ENCODE measurements at places on chromosomes 1 and 21.
A peak's percentile ranks its signal among the peaks of the same experiment; 100 is the strongest.

DNA sequence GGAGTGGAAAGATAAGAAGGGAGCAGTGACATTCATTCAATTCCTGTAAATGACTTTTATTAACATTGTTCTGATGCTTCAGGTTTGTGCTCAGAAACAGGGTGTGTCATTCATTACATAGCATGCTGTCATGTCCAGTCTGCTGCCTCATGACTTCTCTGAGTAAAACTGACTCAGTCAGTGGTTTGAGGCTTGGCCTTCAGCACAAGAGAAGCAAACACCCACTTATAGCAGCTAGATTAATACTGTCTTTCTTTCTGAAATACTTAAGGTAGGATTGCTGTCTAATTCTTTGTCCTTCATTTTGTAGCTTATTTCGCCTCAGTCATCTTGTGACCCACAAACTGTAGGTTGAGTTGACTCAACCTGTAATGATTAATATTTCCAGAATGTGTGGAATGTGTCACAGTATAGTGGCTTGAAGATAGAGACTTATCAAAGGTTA, 32.9 kb downstream of the RASAL2 start:
- DNase-seq = peak; percentile 85

DNA sequence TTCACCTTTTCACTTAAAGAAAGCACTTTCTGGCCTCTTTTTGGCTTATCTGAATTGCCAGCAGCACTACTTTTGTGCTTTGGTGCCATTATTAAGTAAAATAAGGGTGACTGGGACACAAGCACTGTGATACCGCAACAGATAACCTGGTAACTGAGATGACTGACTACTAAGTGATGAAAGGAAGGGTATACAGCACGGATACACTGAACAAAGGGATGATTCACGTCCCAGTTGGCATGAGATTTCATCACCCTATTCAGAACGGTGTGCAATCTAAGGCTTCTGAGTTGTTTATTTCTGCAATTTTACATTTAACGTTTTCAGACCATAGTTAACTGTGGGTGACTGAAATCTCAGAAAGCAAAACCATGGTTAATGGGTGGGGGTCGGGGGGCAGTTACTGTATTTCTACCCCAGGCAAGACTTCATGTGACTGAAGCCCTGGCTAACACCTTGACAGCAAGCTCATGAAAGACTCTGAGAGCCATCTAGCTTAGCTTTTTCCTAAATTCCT, 102.8 kb downstream of the CLIC6 start:
- DNase-seq = peak; percentile 48

- no peak for DNase-seq
Observed at GRCh38 chr1:235759336-235759735, 107.4 kb downstream of the LYST start.

- DNase-seq = no peak
Observed at GRCh38 chr1:45622524-45623394, 1.1 kb downstream of the CCDC17 start.

GRCh38 chr1:169784102-169784501, 10.6 kb downstream of the METTL18 start:
- no peak for DNase-seq

DNA sequence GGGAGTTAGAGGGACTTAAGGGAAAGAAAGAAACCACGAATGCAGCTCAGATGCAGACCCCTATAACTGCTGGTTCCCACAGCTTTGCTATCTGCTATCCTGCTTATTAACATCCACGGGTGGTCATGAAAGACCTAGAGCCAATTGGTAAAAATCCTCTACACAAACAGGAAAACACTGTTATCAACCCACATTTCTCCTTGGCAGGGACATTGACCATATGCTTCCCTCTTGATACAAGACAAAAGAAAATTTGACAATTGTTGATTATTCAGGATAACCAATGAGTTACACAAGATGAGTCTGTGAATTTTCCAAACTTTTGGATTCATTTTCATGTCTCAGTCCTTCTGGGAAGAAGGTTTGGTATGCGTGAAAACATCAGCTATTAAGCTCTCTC, 90.4 kb downstream of the TIAM1 start:
- DNase-seq = no peak

GRCh38 chr1:183832459-183832858, 27.5 kb downstream of the RGL1 start:
- DNase-seq = no peak

DNA sequence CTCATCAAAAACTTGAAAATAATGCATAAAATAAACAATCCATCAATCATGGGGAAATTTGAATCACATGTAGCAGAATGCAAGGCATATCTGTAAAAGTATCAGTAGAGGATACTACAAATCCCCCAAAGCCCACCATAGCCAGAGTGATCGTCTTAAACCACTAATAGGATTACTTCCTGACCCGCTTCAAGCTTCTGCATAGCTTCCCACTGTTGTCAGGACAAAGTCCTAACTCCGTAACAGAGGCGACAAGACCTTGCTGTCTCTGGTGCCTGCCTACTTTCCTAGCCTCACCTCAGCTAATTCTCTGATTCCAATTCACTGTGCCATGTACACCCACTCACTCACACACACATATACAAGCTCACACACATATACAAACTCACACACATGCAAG, 161.2 kb upstream of the NFIA start:
- DNase-seq = no peak

DNA sequence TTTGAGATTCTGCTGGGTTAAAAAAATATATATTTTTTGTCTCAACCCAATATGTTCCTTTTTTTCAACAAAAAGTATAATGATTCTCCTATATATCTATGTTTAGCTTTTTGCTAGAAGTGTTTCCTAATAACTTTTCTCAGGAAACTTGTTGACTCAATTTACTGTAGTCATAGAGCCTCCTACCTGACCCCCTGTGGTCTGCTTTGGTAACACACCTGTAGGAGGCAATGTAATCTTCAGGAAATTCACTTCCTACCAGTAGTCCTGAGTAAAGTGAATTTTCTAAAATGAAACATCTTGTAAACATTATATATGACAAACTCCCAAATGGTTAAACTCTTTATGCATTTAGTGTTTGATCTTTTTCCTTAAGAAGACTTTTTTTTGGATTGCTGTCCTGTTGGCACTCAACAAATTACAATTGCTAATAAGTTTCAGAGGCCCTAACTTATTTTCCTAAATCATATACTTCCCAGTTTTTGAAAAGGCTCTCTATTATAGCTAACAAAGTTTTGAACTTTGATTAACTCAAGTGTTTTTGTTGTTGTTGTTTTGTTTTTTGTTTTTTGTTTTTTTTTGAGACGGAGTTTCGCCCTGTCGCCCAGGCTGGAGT, 118.3 kb downstream of the OLFML2B start:
- DNase-seq = no peak

DNA sequence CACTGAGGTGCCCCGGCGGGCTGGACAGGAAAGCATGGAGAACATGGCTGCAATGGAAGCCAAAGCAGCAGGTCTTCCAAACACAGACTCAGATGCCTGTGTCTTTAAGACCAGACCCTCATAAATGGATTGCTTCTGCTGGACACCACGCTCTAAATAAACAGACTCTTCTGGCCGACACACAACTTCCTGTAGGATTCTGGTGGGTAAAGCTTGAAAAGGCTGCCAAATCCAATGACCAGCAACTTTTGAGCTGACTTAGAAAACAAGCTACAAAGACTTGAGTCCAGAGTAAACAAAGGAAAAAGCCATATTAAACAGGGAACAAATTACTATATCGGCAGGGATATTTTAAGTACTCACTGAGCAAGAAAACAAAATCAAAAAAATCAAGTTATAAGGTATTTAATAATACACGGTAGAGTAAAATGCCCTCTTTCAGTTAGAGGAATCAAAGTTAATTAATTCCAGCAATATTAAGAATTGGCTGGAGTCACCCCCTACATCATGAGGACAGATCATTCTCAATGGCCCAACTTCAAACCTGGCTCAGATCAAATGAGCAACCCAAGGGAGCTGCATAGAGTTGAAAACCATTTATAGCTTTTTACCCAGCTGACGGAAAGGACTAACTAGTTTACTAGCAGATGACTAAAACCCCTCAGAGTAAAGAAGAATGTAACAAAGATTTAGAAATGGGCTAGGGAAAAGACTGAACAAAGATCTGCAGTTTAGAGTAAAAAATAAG, 102.4 kb downstream of the TGFBR3 start:
- DNase-seq = peak; percentile 80

DNA sequence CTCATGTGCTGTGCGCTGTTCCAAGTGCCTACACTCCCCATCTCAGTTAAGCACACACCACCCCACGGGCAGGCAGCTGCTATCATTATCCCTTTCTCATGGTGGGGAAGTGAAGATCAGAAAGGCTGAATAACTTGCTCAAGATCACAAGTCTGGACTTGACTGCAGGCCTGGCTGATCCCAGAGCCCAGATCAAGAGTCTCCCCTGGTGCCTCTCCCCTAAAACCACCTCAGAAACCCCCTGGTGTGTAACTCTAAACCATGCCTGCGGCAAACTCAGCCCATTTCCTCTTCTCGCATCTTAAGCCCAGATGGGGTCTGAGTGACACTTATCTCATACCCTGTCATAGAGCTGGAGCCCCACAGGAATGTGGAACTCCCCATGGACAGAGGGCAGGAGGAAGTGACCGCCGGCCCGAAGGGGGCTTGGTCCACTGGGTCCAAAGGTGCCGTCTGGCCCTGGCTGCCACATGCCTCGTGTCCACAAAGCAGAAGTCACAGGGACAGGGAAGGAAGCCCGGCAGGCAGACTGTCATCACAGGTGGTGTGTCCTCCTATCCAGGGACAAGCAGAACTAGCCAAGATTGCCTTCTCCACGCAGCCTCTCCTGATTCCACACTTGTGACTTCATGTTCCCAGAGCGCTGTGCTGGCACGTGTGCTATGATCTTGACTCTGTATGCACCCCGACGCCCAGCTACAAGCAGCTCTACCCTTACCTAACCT, 92.1 kb downstream of the SYF2 start:
- peak; percentile 45 for DNase-seq

DNA sequence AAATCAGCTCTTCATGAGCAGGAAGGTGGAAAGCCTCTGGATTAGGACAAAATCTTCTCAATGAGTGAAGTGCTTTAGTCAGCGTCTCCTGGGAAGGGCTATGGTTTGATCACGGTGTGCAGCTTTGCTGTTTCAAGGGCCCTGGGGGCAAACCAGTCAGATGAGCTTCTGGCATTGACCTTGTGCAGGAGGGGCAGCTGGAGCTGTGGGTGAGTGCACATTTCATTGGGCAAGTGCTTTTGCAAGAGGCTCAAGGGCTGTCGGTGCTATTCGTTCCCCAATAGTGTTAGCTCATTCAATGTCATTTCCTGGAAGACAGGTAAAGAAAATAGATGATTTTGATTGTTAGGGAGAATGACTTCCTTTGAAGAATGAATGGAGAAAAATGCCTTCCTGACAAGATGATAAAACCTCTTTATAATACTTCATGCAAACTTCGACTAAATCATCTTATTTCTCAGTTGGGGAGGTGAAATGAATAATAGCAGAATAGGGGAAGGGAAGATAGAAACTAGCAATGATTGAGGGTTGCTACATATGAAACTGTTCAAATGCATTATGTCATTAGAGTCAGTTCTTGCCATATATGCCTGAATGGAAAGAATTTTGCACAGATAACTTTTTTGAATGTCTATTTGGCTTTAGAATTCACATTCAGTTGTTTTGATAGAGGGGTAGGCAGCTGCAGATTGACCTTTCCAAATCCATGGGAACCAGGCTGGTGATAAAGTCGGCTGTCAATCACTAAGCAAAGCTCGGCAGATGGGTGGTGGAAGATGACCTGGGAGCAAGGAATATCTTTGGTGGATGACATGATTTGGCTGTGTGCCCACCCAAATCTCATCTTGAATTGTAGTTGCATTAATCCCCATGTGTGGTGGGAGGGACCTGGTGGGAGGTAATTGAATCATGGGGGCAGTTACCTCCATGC, 12.9 kb upstream of the DISC1 start:
- DNase-seq = no peak

DNA sequence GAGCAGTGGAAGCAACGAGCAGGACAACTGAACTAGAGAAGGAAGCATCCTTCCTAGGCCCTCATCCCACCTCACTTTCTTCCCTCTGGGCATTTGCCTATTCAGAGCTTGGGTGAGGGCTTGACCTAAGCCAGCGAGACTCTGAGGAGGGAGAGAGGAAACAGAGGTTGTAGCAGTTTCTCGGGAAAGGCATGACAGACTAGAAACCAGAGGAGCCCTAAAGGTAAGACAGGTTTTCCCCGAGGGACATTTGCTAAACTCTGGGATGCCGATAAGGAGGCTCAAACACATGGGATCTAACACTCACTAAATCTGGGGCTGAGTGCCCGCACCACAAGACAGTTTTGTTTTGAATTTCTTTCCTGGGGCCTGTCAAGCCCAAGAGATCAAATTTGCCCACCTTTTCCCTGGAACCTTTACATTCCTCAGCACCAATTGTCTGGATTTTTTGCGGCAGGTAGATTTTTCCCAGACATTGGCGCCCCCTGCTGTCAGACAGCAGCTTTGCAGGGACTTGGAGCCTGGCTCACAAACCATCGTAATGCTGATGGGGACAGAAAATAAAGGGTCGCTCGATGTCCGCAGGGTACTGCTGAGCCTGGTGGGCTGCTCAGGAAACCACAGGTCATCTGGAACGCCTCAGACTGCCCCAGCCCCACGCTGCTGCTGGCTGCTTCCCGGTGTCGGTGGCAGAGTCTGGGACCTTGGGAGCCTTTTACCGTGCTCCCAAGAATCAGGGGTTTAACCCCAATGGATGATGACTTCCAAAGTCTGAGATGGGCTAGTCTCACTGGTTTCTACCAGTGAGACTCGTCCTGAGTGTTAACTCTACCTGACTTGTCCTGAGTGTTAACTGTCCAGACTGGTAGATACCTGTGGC, 23.4 kb upstream of the TSPAN2 start:
- peak; percentile 30 for DNase-seq

DNA sequence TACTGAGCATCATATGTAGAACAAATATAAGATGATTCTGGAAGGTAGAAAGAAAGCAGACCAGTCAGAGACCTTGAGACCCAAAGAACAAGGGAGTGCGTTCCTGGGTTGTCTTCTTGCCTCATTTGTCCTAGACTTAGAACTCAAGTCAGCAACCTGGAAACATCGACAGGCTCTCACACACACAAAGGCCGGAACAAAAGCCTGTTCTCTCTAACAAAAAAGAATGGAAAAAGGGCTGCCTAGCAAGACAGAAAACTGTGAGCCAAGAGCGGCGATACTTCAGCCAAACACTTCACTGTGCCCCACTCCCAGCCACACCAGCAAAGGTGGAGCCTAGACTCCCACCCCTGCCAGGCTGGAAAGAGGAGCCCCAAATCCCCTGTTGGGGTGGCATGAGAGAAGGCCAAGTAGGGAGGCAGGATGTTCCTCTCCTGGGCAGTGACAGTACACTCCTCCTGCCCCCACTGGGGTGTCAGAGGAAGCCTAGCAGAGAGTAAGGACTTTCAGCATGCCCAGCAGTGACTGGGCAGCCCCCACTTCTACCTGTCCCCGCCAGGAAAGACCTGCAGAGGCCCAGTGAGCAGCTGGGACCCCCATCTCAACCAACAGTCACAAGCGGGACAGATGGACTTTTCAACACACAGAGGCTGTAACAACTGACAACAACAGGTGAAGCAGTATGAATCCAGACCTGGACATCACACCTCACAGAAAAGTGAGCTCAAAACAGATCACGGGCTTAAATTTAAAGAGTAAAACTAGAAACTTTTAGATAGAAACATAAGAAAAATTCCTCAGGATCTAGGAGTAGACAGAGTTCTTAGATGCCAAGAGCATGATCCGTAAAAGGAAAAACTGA, 33.0 kb downstream of the MRAP start:
- no peak for DNase-seq

GRCh38 chr21:39451332-39452206, at the start of gene SH3BGR:
Gene SH3BGR (plus strand): TSS chr21:39451970. CDS start chr21:39452097, 127 bp downstream.
- no peak for DNase-seq

GRCh38 chr1:220879076-220879508, at the start of gene HLX:
Gene HLX (plus strand): TSS chr1:220879443. CDS start chr1:220879858, 415 bp downstream.
- peak; percentile 94 for DNase-seq

Measured in EH (cell line).